Left lung (tissue), 14 donors: ENCODE measurements at places on chromosomes 16 and 17. TPM values are rescaled to one million over a fixed set of nuclear protein-coding genes. Genes with fewer than 3 reads are reported as not detected.

The INCA1 gene
- polyA plus RNA-seq: 8.9 TPM

The LGALS9B gene
- not detected for polyA plus RNA-seq

The HASPIN gene
- 2.2 TPM for polyA plus RNA-seq

The MYL4 gene
- polyA plus RNA-seq: 4.2 TPM

The LSM12 gene
- polyA plus RNA-seq: 31.3 TPM

- H3K4me3 ChIP-seq: no peak overlapping the region
- no peaks in the 10 kb centered on the region for H3K27me3 ChIP-seq
- H3K27ac ChIP-seq: peak overlapping the region; percentile 64
- H3K36me3 ChIP-seq: no peaks in the 10 kb centered on the region
Observed at GRCh38 chr16:11682655-11683096, 14.4 kb downstream of the SNN start.

DNA sequence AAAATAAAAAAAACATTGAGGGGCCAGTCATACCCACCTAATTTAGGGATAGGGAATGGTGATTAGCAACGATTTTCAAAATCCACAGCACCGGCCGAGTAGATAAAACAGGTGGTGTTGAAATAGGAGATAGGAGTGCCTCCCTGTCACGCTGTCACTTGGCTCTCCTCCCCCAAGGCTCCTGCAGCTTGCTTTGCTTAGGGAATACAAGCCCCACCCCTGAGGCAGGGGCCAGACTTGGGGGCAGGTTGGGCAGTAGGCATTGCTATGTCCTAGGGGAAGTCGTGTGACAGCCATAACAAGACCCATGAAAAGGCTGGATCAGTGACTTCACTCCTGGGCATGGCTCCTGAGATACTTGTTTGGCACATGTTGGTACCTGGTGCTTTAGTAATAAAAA lies 25.8 kb downstream of the POLR2A start:
- peaks cover 3% of the 10 kb centered on the region for H3K4me1 ChIP-seq
- H3K27me3 ChIP-seq: no peaks in the 10 kb centered on the region
- DNase-seq: no peak
- no peak overlapping the region for H3K4me3 ChIP-seq
- peaks cover 98% of the 10 kb centered on the region for H3K36me3 ChIP-seq

DNA sequence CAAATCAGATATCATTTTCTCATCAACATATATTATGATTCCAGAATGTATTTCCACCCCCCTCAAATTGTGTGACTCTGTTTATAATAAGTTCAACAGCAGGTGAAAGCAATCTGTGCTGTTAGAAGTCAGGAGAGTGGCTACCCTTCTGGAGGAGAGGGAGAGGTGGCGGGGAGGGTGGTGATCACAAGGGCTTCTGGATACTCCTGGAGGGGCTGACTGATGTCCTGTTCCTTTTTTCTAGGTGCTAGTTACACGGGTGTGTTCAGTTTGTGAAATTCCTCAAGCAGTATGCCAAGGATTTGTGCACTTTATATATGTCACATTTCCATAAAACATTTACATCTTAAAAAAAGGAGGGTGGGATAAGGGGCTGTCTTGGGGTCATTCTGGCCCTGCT lies 119.1 kb downstream of the IRF8 start:
- H3K36me3 ChIP-seq: no peaks in the 10 kb centered on the region
- H3K27me3 ChIP-seq: no peaks in the 10 kb centered on the region
- peaks cover 5% of the 10 kb centered on the region for H3K4me1 ChIP-seq
- no peak for DNase-seq

GRCh38 chr16:13421726-13422125 lies 498.2 kb upstream of the ERCC4 start:
- no peak overlapping the region for H3K27ac ChIP-seq
- no peak overlapping the region for H3K4me3 ChIP-seq
- no peaks in the 10 kb centered on the region for H3K4me1 ChIP-seq
- no peaks in the 10 kb centered on the region for H3K36me3 ChIP-seq

- no peaks in the 10 kb centered on the region for H3K36me3 ChIP-seq
- DNase-seq: no peak
- peak overlapping the region; percentile 8 for H3K4me3 ChIP-seq
Observed at GRCh38 chr16:29877266-29877961, 14.4 kb upstream of the CDIPT start.

GRCh38 chr17:51611585-51611984 lies 351.2 kb downstream of the UTP18 start:
- H3K4me1 ChIP-seq: no peaks in the 10 kb centered on the region
- H3K36me3 ChIP-seq: no peaks in the 10 kb centered on the region
- H3K27me3 ChIP-seq: no peaks in the 10 kb centered on the region
- no peak for DNase-seq
- H3K27ac ChIP-seq: no peak overlapping the region
- no peak overlapping the region for H3K4me3 ChIP-seq

DNA sequence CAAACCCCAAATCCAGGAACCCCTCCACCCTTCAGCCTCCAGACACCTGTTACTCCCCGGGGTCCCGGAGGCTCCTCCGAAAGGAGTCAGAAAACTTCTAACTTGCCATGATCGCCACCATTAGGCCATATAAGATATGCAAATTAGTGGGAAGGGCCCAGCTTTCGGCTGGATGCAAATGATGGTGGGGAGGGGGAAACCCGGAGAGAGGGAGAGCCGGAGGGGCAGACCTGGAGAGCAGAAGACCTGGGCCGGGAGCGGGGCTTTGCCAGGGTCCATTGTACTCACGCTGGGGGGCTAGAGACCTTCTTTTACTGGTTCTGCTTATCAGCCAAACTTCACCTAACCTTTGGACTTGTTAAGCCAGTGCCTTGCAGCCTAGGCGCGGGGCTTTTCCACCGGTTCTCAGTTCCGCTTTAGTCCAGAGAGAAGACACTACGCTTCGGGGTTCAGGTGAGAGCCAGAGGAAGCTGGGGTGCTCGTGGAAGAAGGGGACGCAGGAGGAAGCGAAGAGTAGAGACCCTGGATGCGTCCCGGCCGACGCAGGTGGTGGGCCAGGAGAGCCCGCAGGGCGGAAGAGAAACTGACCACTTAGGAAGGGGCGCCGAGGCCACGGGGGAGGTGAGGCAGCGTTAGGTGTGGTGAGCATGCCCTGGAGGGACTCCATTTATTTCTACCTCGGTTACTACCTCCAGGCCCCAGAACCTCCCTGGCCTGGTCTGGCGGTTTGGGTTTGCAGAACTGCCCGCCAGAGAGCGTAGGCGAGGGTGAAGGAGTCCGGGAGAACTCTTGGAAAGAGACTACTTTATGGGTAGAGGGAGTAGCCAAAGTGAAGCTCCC lies at the start of gene HNF1B:
Gene HNF1B (minus strand): TSS at position 99 of the 840 bp plus-strand sequence. CDS start 175 bp downstream, outside the sequence.
- peaks cover 61% of the 10 kb centered on the region for H3K27me3 ChIP-seq
- peaks cover 4% of the 10 kb centered on the region for H3K4me1 ChIP-seq
- no peaks in the 10 kb centered on the region for H3K36me3 ChIP-seq
- peak within 1 kb of the TSS; percentile 30 for H3K4me3 ChIP-seq

- peaks cover 11% of the 10 kb centered on the region for H3K4me1 ChIP-seq
- H3K27ac ChIP-seq: no peak overlapping the region
- no peak overlapping the region for H3K4me3 ChIP-seq
- peaks cover 6% of the 10 kb centered on the region for H3K36me3 ChIP-seq
- no peaks in the 10 kb centered on the region for H3K27me3 ChIP-seq
- DNase-seq: no peak
Observed at GRCh38 chr17:80768936-80769335, 222.7 kb upstream of the CHMP6 start.

GRCh38 chr16:10514369-10515055 lies 65.9 kb downstream of the EMP2 start:
- no peaks in the 10 kb centered on the region for H3K27me3 ChIP-seq
- H3K27ac ChIP-seq: no peak overlapping the region
- H3K4me1 ChIP-seq: peaks cover 11% of the 10 kb centered on the region
- DNase-seq: no peak

- H3K4me3 ChIP-seq: no peak overlapping the region
- H3K27me3 ChIP-seq: peaks cover 22% of the 10 kb centered on the region
- no peak for DNase-seq
Observed at GRCh38 chr16:31420037-31420436, 8.1 kb downstream of the COX6A2 start.

DNA sequence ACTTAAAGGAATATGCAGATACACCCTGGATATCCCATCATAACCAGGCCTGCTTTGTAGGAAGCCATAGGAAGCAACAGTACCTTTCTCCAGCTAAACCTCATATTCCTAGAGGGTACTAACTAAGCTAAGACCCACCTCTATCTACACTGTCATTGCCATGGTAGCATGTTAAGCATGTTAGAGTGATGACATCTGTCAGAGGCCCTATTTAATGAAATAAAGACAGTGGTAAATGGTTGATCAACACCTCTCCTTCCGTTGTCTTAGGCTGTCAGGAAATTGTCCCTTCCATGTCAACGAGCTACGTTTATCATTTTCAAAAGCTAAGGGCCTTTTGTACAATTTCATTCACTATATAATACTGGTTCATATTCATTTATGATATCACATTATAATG lies 251.1 kb upstream of the PSMD7 start:
- H3K4me3 ChIP-seq: no peak overlapping the region
- H3K36me3 ChIP-seq: no peaks in the 10 kb centered on the region
- no peak overlapping the region for H3K27ac ChIP-seq
- no peaks in the 10 kb centered on the region for H3K27me3 ChIP-seq
- DNase-seq: no peak
- H3K4me1 ChIP-seq: no peaks in the 10 kb centered on the region

GRCh38 chr17:32445497-32445896 lies 1.2 kb downstream of the PSMD11 start:
- H3K27ac ChIP-seq: no peak overlapping the region
- DNase-seq: no peak
- H3K36me3 ChIP-seq: peaks cover 4% of the 10 kb centered on the region
- no peaks in the 10 kb centered on the region for H3K27me3 ChIP-seq
- peaks cover 10% of the 10 kb centered on the region for H3K4me1 ChIP-seq

- no peak for DNase-seq
- no peaks in the 10 kb centered on the region for H3K27me3 ChIP-seq
- H3K4me1 ChIP-seq: peaks cover 79% of the 10 kb centered on the region
Observed at GRCh38 chr17:17833658-17834357, 3.0 kb downstream of the SREBF1 start.

GRCh38 chr16:82005027-82005830 lies 6.0 kb downstream of the SDR42E1 start:
- no peaks in the 10 kb centered on the region for H3K36me3 ChIP-seq
- H3K27me3 ChIP-seq: no peaks in the 10 kb centered on the region
- H3K4me1 ChIP-seq: no peaks in the 10 kb centered on the region
- H3K4me3 ChIP-seq: no peak overlapping the region
- H3K27ac ChIP-seq: no peak overlapping the region
- DNase-seq: no peak

DNA sequence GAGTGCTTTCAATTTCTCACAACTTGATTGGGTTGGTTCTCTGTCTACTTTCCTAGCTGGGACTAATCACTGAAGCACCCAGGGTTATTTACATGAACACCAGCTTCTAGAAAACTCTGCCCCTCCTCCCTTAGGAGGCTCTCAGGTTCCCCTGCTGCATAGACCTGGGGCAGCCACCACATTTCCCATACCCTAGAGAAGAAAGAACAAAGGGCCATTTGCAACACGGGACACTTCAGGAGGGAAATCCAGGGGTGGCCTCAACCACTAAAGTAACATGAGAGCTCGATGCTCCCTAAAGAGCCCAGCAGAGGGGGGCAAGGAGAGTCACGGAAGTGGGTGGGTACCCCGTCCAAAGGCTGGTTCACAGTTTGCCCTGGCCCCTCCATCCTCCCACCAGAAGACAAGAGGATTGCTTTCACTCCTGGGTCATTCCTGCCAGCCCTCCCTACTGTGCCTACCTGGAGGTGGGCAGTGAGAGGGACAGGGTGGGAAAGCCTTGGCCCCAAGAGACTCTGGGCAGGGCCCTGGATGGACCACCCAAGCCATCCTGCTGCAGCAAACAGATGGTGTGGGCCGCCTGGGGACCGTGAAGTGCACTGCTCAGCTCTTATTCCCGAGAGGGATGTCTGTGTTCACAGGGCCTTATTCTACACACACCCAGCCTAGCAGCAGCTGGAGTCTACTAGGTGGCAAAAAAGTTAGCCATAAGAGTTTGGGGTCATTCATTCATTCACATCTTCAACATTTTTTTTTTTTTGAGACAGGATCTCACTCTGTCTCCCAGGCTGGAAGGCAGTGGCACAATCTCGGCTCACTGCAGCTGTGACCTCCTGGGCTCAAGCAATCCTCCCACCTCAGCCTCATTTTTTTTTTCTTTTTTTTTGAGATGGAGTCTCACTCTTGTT lies 392.1 kb downstream of the SOX9 start:
- H3K27ac ChIP-seq: no peak overlapping the region
- no peaks in the 10 kb centered on the region for H3K4me1 ChIP-seq

DNA sequence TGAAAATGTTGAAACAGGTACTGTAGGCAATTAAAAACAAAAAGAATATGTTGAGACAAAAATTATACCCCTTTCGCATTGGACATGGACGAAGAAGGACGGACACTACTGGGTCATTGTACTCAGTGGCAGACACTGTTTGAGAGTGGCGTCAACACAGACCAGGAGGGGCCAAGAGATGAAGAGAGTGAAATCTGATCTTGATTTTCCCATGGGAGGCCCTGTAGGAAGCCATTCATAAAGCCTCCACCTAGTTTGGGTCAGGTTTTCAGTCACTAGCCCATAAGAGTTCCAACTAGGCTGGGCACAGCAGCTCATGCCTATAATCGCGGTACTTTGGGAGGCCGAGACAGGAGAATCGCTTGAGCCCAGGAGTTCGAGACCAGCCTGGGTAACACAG lies 23.6 kb upstream of the SMURF2 start:
- no peaks in the 10 kb centered on the region for H3K4me1 ChIP-seq
- H3K36me3 ChIP-seq: no peaks in the 10 kb centered on the region
- H3K4me3 ChIP-seq: no peak overlapping the region

- H3K4me3 ChIP-seq: no peak overlapping the region
- no peak for DNase-seq
- peaks cover 44% of the 10 kb centered on the region for H3K36me3 ChIP-seq
- no peaks in the 10 kb centered on the region for H3K27me3 ChIP-seq
- no peaks in the 10 kb centered on the region for H3K4me1 ChIP-seq
Observed at GRCh38 chr17:5211458-5211857, 19.8 kb upstream of the ZNF594 start.
